ENCODE measurements at places on chromosomes 3 and 15.

GRCh38 chr15:39131609-39132008 lies 449.3 kb upstream of the THBS1 start:
- DNase-seq = no peak

DNA sequence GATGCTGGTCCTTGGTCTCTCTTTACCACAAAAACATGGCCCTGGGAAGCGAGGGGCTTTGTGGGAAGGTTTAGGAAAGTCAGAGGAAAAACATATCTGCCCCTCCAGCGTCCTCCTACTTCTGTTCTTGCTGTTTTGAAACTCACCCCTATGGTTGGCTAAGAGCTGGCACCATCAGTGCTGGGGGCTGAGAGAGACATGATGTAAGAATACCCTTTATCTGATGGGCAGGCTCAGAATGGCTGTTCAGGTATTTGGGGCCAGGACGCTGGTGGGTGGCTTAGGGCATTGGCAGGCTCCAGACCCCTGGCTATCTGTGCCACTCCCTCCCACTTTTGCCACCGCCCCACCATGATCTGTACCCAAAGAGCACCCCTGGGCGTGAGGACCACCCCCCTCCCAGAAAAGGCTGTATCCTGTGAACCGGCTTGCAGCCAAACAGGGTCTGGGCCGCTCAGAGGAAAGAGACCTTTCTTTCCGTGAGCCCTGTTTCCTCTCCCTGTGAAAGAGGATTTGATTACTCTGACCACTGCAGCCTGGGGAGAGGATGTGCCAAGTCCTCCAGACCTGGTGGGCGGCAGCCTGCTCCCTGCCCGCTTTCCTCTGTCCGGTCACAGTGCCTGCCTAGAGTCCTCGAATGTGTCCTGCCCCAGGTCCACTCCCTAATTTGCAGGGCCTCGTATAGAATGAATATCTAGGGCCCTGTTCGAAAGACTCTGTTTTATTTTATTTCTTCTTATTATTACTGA lies 61.3 kb upstream of the SLC6A6 start:
- DNase-seq = no peak

GRCh38 chr3:54827776-54828175 lies 100.1 kb downstream of the LRTM1 start:
- DNase-seq = no peak

DNA sequence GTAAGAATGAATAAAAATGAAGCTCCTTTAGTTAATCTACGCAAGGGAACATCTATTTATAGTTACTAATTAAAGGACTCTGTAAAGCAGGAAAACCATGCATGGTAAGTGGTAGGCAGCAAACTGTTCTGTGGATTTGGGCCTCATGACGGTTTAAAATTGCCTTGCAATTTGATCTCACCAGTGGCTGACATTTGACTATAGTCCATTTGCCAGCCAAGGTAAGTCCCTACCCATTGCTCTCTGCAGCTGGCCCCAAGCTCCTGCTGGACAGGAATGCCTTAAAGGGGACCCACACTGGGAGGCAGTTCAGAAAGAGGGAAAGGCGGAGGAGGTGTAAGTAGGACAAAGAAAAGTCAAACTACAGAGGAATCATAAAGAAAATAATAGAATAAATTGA lies 203.3 kb downstream of the PLCL2 start:
- no peak for DNase-seq

- no peak for DNase-seq
Observed at GRCh38 chr3:11131371-11131770, 22.9 kb upstream of the HRH1 start.

Measured in activated effector memory CD4-positive, alpha-beta T cell treated with Interleukin-2 at 50 U/mL for 16 hours (primary cell).